ENCODE measurements at places on chromosomes 1 and 21. TPM values are rescaled to one million over a fixed set of nuclear protein-coding genes. Genes with fewer than 3 reads are reported as not detected.
A peak's percentile ranks its signal among the peaks of the same experiment; 100 is the strongest.

- no peak for DNase-seq
Observed at GRCh38 chr1:154807048-154807591, 63.0 kb downstream of the KCNN3 start.

DNA sequence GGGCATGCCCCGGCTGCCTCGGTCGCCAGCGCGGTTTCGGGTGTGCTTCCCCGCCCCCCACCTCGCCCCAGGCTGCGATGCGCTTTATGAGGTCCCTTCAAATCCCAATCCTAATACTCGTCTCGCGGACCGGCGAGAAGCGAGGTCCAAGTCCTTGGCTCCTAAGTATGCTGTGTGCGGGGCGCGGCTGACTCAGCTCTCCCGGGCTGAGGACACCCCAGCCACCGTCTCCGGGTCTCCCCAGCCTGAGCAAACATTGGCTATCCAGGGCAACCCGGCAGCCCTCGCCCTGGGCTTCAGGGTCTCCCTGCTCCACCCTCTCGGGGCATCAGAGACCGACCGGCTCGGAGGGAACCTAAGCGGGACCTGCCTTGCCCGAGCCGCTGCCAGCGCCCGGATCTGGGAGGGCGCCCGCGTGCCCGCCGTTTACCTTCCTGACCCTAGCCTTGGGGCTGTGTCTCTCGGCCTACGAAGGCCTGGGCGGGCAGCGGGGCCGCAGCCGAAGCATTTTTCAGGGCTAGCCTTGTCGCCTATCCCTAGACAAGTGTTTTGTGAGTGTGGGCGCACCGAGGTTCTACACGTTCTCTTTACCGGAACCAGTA is 1.2 kb downstream of the ITPKB start:
- peak; percentile 49 for DNase-seq

The CLDN17 gene
- not detected for total RNA-seq

The KDM1A gene
- total RNA-seq: 44.9 TPM

GRCh38 chr1:106746448-106747085 is 309.9 kb upstream of the PRMT6 start:
- DNase-seq: no peak

DNA sequence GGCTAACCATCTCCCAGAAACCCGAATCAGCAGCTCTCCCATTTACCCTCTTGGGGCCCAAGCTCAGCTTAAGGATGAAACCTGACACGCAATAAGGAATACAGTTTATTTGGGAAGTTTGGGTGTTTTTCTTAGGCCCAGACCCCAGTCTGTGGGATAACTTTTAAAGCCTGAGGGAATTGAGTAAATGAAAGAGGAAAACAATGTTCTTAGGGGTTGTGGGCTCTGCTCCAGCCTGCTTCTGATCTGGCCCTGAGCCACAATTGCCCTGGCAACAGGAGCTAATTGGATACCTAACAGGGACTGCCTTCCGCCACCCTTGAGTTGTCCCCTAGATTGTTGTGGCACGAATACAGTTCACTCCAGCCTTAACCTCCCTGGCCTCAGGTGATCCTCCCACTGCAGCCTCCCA is 20.1 kb downstream of the DYRK3 start:
- peak; percentile 34 for DNase-seq

DNA sequence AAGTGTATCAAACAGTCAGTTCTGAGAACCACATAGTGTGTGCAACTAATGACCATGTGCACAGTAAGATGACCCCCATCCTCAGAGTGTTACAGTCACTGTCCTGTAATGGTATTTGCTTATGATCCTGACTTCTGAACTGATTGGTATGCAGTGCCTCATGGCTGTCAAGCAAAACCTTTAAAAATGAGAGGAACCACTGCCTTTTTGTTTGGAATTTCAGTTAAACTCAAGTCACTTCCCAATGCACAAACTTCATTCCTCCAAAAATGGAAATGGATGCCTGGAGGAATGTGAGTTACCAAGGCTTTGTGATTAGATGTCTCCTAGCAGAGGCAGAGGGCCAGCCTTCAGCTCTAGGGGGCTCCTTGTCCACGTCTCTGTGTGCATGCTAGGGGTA is 10.5 kb downstream of the C1orf198 start:
- no peak for DNase-seq

DNA sequence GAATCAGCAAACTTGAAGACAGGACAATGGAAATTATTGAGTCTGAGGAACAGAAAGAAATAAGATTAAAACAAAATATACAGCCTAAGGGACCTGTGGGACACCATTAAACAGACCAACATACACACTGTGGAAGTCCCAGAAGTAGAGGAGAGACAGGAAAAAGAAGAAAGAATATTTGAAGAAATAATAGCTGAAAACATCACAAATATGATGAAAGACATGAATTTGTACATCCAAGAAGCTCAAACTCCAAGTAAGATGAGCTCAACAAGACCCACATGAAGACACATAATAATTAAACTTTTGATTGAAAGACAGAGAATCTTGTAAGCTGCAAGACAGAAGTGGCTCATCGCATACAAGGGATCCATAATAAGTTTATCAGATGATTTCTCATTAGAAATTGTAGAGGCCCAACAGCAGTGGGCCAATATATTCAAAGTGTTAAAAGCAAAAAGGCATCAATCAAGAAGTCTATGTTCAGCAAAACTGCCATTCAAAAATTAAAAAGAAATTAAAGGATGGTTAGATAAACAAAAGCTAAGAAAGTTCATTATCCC is 311.3 kb upstream of the ADGRL2 start:
- DNase-seq: no peak

DNA sequence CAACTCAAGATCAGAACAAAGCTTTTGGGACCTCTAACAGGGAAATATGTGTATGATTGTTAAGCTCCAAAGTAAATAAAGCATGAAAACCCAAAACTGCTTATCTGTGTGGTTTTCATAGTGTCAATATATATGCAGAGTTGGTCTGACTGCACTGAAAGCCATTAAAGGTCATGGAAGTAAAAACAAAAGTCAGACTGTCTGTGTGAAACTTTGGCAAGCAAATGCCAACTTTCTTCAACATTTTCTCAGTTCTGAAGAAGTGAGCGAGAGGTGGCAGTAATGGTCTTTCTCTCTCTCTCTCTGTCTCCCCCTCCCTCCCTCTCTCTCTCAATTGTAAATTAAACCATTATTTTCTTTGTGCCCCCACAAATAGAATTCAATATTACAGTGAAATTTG is 100.1 kb upstream of the S1PR1 start:
- no peak for DNase-seq

GRCh38 chr1:240314845-240315801 is 223.4 kb downstream of the FMN2 start:
- DNase-seq: no peak

The C1orf87 gene
- not detected for total RNA-seq

GRCh38 chr1:163610486-163610885 is 288.7 kb downstream of the NUF2 start:
- no peak for DNase-seq

DNA sequence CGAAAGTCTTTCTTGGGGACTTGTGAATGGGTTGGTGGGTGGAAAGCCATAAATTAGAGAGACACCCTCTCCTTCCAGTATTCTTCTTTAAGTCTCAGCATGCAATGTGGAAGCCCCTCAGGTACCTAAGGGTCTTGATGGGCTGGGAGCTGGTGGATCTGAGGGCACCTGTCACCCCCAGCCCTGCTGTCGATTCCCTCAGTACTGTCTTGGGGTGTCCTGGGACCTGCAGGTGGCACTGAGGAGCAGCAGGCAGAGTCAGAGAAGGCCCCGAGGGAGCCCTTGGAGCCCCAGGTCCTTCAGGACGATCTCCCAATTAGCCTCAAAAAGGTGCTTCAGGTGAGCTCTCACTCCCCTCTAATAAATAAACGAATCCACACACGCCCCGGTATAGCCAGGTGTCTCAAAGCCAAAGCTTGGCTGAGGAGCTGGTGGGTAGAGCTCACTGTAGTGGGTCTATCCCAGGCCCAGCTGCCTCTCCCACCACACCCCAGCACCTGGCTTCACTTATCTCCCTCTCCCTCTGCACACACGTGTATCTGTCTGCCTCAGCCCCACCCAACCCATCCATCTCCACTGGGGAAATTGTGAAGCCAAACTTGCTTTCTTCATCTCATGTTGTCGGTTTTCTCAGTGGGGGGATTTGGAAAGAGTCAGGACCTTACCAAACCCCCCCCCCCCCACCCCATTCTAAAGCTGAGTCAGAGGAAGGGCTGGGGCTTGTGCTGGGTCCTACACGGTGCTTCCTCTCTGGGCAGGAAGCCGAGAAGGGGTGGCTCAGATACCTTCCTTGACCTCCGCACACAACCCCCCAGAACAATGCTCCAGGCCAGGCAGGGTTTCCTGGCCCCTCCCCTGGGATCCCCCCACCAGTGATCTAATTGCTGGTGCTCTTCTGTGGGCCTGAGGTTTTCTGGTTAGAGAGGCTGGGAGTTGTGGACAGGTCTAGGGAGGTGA is 1.6 kb downstream of the ADAM15 start:
- DNase-seq: no peak

The HSD3B2 gene
- total RNA-seq: 1.8 TPM

DNA sequence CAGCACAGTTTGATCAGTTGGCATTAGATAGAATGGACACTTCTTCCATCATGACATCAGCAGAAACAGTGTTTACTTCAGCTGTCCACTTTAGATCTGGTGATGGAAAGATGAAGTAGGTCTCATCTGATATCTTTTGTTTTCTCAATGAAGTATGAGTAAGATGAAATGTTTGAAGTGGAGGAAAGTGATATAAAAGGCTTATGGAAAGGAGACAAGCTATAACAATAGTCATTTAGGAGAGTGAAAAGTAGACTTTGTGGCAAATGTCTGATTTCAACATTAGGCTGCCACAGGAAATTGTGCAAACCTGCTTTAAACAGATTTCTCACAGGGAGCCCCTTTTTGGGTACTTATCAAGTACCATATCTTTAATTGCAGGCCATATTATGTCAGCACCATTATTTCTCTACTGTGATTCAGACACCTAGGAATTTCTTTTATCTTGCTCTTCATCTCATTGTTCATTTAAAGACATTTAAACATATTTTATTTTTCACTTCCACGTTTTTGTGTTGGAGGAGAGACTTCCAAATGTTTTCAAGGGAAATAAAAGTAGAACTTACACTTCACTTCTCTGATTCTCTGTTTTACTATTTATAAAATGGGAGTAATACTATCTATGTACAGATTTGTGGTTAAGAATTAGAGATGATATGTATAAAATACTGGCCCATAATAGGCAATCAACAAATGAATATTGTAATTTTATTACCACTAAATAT is 18.1 kb downstream of the PDC start:
- no peak for DNase-seq

DNA sequence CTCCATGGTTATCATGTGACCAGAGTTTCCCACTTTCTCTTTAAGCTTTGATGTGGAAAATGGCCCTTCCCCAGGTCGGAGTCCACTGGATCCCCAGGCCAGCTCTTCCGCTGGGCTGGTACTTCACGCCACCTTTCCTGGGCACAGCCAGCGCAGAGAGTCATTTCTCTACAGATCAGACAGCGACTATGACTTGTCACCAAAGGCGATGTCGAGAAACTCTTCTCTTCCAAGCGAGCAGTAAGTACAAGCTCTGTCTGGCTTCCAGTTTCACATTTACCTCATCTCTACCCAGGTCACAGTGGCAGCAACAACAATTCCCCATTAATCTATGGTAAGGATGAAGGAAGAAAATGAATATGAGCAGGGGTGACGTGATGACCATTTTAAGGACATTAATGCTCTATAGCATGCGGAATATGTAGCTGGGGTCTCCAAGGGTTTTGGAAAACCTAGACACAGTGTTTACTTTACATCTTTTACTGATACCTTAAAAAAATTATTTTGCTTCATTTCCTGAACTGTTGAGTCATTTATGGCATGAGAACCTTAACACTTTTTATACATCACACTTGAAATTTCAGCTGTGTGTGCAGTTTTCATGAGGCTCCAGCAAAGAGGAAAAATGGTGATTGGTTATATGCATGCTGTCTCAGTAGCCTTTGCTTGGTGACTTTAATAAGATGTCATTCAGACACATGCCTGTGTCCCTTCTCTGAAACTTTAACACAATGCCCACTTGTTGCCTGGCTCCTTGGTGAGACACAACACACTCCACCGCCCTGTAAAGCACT is 286.3 kb upstream of the SGIP1 start:
- no peak for DNase-seq

DNA sequence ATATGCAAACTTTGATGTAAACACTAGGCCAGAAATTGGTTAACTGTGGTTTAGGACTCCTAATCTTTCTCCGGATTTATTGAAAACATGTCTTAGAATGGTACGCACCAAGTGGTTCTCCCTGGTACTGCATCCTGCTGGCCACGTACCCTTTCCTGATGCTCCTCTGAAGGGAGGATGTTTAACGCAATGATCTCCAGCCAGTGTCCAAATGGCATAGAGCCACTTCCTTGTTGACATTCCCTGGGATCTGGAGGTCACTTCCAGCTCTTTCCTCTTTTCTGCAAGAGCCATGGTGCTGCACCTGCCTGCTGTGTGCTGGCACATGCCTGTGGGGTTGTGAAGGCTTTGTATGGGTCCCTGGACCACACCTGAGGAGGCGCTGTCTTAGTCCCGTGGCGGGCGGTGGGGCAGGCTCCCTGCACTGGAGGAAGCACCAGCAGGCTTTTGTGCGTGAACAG is 53.9 kb downstream of the GALNT2 start:
- DNase-seq: no peak

DNA sequence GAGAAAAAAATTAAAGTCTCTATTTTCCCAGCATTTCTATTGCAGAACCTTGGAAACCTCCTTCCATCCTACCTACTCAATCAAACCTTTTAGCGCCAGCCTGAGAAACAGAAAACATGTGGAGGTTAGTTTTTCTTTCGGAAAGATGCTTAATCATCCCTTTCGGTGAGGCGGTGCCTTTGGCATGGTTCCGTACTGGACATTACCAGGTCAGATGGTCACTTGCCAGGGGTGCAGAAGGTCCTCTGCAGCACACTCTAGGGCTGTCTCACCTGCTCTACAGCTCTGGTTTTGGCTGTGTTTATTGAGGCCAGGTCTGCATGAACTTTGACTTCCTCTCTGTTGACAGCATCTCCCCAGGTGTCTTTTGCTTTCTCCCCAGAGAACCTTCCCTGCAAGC is 121.5 kb downstream of the PLD5 start:
- DNase-seq: no peak

DNA sequence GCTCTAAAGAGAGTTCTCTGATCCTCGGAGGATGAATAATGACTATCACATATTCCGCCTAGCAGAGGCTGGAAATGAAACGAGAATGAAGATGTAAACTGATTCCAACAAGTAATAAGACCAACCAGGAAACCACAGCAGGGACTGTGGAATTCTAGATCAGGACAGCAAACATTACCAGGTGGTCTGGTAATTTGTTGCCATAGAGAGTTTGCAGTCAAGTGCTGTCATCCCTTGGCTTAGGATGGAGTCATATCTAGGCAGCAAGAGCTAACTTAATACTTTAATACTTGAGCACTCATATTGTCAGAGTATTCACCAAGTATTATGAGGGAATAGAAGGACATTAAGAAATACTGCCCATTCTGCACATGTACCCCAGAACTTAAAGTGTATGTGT is 45.1 kb upstream of the MUTYH start:
- no peak for DNase-seq

The RAP1GAP gene
- total RNA-seq: 157 TPM

DNA sequence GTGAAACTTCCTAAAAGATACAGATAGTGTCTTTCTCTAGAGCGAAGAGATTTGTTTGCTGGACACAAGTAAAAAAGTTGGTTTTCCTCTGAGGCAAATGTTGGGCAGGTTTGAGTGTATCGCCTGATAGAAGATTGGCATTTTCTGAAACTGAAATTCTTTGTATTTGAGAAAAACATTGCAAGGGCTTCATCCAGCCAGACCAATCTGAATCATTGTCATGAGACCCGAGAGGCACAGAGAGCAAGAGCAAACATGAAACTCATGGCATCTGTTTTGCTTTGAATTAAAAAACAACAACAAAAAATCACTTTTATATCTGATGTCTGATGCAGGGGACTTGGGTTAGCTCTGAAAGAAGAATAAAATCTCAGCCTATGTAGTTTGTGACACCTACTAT is 379.3 kb upstream of the NCAM2 start:
- no peak for DNase-seq
